ENCODE measurements at places on chromosomes 13 and 19.

- no peak for DNase-seq
Observed at GRCh38 chr13:113947311-113948033, 26.4 kb downstream of the C13orf46 start.

- no peak for DNase-seq
Observed at GRCh38 chr13:95117092-95117491, 184.2 kb downstream of the ABCC4 start.

- DNase-seq: no peak
Observed at GRCh38 chr19:45097776-45098520, 5.0 kb downstream of the PPP1R37 start.

DNA sequence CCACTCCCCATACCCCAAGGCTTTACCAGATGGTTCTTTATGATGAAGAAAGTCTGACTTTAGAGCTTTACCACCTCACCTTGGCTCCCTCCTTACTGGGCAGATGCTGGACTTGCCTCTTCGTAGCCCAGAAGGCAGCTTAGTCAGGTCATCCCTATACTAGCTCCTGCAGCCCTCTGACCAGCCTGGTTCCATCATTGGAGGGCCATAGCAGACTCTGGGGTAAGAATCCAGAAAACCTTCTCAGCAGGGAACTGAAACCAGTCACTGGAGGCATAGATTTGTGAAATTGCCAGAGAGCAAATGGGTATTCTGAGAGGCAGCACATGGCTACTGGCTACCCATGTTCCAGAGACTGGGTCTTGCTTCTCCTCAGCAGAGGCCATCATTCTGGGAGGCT is 21.8 kb upstream of the ZNF492 start:
- DNase-seq: no peak

DNA sequence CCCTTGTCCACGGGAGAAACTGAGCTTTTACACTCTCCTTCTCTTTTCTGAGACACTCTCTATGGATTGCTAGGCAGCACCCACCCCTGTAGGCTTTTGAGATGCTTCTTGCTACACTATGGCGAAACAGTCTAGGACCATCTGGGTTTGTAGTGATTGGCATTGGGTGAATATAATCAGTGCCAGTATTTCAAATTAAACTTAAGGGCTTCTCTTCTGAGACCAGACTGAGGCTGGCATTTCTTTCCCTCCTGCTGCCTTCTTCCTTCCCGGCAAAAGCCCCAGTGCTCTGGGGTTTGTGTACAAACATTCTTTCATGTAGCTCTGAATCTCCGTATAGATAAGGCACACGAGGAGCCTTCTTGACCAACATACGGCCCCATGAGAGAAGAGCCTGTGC is 276.7 kb downstream of the SLC7A1 start:
- DNase-seq: no peak

GRCh38 chr13:50319635-50320255 is 304.5 kb downstream of the KCNRG start:
- DNase-seq: no peak

DNA sequence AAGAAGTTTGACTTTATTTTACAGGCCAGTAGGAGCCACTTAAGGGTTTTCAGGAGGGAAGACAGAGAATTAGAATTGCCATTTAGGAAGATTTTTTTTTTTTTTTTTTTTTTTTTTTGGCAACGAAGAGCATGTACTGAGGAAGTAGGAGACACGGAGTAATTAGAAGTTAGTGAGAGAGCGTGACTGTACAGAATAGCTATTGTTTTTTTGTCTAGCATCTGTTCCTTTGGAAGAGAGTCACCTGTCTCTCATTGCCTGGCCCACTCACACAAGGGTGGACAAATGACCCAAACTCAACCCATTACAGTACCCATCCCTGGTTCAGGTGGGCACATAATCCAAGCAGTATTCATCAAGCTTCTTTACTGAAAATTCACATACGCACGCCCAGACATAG is 166.7 kb downstream of the LACC1 start:
- no peak for DNase-seq

DNA sequence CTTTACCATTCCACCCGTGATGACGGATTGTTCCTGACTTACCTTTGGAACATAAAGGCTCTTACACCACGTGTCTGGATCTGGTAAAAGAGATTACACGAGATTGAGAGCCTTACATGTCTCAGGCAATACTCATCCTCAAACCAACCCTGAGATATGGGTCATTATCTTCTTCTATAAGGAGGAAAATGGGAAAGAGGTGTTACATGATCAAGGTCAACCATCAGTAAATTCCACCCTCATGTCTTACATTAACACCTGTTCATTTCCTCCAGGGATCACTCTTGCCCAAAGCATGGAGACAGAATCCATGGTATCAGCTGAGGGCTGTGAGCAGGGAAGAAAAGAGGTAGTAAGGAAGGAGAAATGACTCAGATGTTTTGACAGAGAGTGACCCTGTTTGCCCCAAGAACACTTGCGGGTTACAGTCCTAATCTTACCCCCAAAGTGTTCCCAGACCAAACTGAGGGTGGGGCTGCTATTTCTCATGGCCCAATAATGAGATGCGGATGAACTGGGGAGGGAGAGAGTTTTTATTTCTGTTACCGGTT is 19.6 kb downstream of the LILRB4 start:
- no peak for DNase-seq

- DNase-seq: no peak
Observed at GRCh38 chr19:40279761-40280607, 5.2 kb downstream of the AKT2 start.

DNA sequence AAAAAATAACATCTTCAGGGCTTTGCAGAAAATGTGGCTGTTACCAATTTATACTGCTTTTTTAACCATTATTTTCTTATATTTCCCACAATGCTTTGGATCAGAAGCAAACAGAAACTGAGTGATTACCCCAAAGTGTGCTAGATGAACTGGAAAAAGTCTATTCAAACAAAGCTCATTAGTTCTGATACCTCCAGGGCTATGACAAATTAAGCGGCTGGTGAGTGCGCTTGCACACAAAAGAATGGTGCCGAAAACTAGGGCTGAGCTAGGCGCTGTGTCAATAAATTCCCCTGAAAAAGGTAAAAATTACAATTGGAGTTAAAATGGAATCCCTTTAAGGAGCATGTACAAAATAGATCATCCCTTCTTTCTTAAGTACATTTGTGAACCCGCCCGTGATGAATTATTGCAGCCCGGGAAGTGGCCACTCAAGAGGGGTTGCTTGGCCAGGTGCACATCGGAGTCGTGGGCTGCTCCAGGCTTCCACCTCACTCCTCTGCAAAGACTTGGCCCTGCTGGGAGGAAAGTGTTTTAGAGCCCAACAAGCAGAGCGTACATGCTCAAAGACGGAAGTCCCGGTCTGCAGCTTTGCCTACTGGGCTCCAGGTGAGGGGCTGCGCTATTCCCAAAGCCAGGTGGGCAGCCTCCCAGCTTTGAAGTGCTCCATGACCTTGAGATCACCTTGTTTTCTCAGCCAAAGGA is 164.0 kb upstream of the ZNF507 start:
- DNase-seq: no peak

- DNase-seq: no peak
Observed at GRCh38 chr19:42277821-42278451, 8.9 kb downstream of the CIC start.

DNA sequence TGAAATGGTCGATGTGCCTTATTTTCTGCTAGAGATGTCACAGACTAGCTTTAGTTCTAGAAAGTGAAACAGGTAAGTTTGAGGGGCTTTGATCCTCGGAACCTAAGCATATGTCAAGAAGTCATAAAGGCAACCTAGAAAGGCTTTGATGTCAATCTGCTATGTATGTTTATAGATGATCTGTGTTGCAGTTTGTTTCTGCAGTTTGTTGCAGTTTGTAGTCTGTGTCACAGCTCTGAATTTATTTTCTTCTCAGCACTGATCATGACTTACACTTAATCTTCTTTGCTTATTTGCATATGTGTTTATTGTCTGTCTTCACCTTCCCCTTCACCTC is 5.9 kb downstream of the LSM14A start:
- no peak for DNase-seq

DNA sequence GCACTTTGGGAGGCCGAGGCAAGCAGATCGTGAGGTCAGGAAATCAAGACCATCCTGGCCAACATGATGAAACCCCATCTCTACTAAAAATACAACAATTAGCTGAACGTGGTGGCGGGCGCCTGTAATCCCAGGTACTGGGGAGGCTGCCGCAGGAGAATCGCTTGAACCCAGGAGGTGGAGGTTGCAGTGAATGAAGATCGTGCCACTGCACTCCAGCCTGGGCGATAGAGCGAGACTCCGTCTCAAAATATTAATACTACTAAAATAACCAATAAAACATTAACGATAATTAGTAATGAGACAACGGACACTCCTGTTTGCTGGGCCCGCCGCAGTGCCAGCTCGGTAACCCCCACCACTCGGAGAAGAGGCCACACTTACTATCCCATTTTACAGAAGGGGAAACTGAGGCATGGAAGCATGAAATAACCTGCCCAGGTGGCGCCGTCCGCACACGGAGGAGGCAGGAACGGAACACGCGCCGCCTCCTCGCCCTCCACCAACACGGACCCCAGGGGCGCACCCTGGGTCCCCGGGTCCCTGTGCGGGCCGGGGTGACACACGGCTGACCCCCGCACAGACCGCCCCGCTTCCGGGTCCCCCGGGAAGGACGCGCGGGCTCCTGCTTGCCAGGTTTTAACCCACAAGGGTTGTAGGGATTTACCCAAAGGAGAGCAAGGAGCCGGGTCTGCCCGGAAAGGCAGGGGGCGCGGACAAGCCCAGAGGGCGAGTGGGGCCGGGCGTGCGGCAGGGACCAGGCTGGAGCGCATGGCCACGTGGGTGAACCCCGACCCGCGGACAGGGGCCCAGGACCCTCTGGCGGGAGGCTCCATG is 1.6 kb downstream of the R3HDM4 start:
- DNase-seq: no peak

DNA sequence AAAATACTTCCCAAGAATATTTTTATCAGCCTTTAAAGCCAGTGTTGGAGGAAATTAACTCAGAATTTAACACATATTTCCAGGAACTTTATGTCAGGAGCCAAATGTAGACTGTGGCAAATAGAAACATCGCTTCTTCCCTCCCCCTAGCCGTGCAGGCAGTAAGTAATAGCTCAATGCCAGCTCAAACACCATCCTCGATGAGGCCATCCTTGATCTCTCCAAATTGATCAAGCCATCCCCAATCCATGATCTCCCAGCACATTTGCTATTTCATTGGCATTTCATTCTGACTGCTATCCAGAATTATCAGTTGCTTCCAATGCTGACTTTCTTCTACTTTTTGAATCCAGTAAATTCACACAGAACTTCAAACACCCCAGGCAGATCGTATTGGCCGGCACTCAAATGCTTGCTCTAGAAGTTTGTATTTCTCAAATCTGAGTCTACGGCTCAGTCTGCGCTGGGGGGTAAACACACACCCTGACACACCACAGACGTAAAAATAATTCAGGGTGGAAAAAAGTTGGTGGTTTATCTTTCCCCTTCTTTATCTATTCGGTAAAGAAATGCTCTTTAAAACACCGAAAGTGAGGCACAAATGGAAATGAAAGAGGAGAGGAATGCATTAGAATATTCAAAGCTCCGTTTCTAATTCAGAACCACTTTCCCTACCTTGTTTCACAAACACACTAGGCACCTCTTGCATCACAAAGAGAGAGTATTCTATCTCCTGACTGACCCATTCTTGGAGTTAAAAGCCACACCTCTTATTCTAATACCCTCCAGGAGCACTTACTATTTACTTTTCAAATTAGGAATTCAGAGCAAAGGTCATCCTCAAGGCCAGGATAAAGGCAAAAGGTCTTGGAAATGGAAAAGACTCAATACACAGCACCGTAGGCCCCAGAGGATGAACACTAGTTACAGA is 991 bp downstream of the OBI1 start:
- DNase-seq: peak; percentile 20

- no peak for DNase-seq
Observed at GRCh38 chr19:17626456-17627015, 61.6 kb downstream of the UNC13A start.

DNA sequence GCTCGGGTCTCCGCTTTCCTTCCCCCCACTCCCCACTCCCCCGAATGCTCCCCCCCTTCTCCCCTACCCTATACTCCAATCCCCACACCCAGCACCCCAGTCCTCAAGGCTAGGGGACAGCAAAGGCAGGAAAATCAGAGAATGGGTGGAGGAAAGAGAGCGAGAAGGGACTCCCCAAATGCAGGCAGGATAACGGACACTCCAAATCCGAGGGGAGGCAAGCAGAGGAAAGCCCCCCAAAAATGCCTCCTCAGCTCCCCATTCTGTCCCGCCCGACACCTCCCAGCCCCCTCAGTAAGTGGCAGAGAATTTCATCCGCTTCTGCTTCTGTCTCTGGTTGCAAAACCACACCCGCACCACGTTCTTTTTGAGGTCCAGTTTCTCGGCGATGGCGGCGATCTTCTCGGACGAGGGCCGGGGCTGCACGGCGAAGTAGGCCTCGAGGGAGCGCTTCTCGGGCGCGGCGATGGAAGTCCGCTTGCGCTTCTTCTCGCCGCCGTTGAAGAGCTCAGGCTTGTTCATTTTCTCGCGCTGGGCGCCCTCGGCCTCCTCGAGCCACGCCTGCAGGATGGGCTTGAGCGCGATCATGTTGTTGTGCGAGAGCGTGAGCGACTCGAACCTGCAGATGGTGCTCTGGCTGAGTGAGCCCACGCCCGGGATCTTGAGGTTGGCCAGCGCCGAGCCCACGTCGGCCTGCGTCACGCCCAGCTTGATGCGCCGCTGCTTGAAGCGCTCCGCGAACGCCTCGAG is 2.1 kb downstream of the POU4F1 start:
- DNase-seq: no peak

GRCh38 chr13:31081316-31081715 is 80.4 kb downstream of the HSPH1 start:
- DNase-seq: no peak

DNA sequence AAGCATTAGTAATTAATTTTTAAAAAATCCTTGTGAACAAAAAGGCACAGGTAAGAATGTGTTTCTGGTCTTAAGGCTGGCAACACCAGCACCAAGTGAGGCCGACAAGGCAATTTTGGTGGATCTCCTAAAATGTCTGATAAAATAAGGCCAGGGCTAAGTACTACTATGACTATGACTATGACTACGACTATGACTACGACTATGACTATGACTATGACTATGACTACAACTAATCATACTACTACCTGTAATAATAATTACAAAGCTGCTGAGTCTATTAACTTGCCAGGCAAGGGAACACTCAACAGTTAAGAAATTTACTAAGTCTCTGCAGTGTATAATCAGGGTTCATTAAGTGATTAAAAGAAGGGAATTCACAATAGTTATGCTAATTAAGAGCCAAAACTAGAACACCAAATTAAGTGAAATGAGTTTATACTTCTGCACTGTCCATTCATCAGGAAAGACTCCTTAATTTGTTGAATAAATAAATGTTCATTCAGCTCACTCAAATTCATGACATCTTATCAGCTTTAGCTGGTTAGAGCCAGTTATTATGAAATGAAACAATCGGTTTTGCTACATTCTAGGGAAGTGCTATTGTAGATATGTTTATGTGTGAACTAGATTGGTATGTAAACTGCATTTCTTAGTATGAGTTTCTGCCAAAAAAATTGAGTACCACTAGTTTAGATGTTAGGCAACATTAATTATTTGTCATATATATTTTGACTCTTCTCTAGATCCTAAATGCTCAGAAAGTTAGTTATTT is 1626.2 kb upstream of the PCDH20 start:
- DNase-seq: no peak

- no peak for DNase-seq
Observed at GRCh38 chr13:32026623-32027022, 5.0 kb upstream of the FRY start.

- DNase-seq: no peak
Observed at GRCh38 chr13:98371516-98372023, 194.5 kb upstream of the RNF113B start.

- DNase-seq: no peak
Observed at GRCh38 chr13:25248071-25248470, 39.2 kb downstream of the MTMR6 start.

- DNase-seq: no peak
Observed at GRCh38 chr19:30341611-30342201, 30.5 kb upstream of the ZNF536 start.

- DNase-seq: no peak
Observed at GRCh38 chr13:109146912-109147647, 517.7 kb downstream of the MYO16 start.
